Cardiac fibroblast (primary cell): ENCODE measurements at places on chromosomes 4 and X.

- peak; percentile 26 for DNase-seq
Measured at GRCh38 chrX:29231800-29232199, 644.6 kb downstream of the IL1RAPL1 start.

DNA sequence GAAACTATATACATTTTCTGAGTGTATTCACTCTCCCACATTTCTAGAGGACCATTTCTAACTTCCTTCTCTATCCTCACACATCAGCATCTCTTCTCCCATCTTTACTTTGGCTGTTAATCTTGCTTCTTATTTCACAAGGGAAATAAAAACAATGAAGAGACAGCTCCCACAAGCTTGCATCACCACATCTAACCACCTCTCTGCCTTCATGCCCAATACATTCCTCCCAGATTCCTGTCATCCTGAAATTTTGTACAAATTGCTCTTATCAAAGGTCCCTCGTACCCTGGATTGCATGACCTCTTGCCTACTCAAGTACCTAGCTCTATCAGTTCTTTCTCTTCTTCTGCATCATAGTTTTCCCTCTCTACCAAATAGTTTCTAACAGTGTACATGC lies 215.2 kb downstream of the ANTXR2 start:
- no peak for DNase-seq

DNA sequence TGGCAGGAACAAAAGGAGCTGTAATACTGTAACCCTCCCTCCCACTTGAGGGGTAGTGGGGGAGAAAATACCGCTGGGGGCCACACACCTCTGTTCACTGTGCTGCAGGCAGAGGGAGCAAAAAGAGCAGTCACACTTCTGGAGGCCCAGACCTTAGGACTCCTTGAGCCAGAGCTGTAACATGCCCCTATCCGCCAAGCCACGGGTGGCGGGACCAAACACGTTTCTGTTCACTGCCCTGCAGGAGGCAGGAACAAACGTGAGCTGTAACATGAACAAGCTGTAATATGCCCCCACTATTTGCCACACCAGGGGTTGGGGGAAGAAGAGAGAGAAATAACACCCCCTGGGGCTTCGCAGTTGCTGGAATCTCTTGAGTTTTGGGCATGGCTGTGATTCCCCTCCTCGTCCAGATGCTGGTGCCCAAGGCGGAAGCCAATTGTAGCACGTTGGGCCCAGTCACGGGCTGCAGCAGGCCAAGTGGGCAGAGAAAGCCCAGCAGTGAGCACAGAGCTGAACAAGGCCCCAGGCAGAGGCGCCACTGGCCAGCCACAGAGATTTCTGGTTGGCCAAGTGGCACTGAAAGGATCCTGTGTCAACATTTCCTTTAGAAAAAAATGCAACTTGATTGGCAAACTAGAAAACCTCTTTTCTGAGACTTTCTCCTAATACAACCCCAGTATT lies 509.7 kb downstream of the INPP4B start:
- DNase-seq = no peak

DNA sequence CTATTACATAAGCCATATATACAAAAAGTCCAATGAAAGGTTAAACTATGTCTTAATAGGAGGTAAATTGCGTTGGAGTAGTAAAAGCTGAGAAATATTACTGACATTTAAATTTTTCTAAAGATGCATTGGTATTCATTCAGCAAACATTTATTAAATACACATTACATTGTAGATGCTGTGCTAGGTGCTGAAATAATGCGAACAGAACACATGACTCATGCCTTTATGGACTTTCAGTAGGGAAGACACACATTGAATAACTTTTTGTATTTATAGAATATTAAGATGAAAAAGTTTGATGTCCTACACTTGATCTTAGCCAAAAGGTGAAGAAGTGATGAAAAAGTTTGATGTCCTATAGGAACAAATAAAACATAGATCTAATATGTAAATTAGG lies 871.1 kb upstream of the SLIT2 start:
- no peak for DNase-seq

- DNase-seq = peak; percentile 71
Measured at GRCh38 chr4:47075262-47075661, 43.9 kb downstream of the GABRB1 start.

- no peak for DNase-seq
Measured at GRCh38 chr4:140187316-140187695, 33.3 kb upstream of the MAML3 start.

DNA sequence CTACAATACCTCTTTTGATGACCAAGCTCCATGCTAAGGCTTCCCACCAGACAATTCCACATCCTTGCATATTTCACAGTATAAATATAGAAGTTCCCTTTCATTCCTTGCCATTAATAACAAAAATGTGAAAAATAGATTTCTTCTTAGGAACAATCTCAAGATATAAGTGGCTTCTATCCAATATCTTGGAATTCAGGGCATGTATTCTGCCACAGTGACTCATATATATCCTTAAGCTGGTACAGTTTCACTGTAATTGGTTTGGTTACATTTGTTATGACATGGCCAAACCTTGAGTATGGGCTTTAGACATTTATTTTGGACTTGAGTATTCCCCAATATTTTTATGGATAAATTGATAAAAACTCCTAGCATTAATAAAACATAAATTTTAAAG lies 181.7 kb upstream of the DDX53 start:
- DNase-seq = peak; percentile 15

GRCh38 chr4:36374836-36375511 lies 93.6 kb downstream of the DTHD1 start:
- DNase-seq = no peak

DNA sequence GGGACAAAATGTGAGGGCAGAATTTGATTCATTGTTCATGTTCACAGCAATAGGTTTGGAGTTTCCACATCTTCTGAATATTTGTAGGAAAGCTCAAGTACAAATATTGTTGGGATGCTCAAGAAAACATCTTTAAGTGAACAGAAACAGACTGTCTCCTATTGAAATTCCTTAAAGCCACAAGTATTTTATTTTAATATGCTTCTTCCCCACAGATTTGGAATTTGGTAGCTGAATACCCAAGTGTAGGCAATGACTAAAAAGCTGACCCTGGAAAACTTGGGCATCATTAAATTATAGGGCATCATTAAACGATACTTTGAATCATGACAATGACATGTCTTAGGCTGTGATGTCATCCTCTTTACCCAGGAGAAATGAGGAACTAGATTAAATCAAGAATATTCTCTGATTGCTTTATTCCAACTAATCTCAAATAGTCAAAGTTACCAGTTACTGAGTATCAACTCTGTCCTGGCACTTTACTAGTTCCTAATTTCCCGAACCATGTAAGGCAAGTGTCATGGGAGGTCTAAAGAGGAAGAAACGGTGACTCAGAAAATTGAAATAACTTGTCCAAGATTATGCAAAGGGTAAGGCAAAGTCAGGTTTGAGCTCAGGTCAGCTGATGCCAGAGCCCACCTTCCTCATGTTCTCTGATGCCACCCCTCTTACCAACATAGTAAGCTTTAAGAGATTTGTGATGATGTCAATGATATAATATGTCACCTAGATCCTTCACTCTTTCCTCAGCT lies 223.1 kb upstream of the LEF1 start:
- DNase-seq = no peak

GRCh38 chrX:42821803-42822443 lies 44.0 kb upstream of the PPP1R2C start:
- DNase-seq = peak; percentile 10

GRCh38 chr4:160956875-160957274 lies 1206.9 kb downstream of the FSTL5 start:
- no peak for DNase-seq

GRCh38 chr4:752196-752861 lies 46.7 kb downstream of the PCGF3 start:
- no peak for DNase-seq

DNA sequence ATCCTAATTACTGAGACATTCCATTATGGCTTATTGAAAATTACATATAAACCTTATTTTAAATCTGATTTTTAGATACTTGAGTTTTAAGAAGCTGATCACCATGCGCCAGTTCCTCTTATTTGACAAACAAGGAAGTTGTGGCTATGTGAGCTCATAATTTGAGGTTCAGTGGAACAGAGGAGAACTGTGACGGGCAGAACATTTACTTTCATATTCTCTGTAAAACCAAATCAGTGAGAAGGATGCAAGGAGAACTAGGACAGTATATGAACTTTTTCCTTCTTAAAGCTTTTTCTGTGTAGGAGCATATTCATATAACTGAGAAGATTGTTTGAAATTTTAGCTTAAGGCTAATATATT lies 25.3 kb downstream of the STIM2 start:
- DNase-seq = no peak

DNA sequence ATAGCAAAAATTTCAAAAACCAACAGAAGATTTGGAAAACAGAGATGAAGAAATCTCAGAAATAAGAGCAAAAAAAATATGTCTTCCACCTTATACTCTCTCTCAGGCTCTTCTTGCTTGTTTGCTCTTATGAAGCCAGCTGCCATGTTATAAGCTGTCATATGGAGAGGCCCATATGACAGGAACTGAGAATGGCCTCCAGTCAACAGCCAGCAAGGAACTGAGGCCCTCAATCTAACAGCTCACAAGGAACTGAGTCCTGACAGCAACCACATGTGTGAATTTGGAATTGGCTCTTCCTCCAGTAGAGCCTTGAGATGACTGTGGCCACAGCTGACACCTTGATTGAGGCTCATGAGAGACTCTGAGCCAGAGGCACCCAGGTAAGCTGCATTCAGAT lies 51.3 kb upstream of the MAOA start:
- no peak for DNase-seq

DNA sequence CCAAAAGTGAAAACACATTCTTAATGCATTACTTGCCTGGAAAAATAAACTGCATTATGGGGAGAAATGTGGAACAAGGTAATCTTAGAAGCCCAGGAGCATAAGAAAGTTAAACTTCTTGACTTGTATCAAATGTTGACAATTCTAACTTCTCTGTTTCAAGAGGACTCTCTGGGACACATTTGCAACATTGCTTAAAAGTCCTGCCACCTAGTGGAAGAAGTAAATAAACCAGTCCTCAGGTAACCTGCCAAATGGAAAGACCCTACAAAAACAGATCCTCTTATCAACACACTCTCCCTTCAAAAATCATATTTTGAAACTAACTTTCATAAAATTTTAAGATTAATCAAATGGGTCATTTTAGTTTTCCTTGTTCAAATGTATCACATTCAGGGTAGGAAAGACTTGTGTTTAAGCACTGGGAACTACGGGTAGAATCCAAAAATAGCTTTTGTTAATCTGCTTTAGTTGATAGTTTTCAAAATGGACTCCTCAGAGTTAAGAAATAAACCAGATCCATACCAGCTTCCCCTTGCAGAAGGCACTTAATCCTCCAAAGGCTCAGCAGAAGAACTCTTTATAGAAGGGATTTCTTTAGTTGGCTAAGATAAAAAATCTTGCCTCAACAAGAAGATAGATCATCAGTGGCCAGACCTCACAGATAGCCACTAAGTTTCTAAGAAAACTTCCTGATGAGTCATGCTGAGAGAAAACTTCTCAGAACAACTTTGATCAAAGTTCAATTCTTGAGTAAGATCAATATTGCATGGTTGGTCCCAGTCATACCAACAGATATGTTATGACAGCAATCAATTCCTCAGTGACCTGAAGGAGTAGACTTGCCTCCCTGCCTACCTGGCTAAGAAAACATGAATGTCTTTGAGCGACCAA lies 141.7 kb downstream of the HHIP start:
- peak; percentile 72 for DNase-seq

GRCh38 chr4:96375367-96375766 lies 535.5 kb downstream of the PDHA2 start:
- peak; percentile 1 for DNase-seq

DNA sequence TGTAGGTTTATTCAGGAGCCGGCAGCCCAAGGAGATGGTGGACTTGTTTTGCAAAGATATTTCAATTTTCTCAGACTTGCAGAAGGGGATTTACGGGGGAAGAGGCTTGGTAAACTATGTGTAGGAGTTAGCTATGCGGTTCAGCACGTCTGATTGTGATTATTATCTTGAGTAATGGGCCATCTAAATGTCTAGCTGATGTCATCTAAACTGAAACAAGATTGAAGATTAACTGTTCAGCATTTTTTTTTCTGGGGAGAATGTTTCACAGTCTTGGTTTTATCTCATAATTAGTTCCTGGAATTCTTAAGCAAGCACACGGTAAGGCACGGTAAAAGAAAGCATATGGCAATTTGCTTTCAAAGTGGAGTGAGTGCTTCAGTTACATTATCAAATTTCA lies 207.3 kb upstream of the CXorf51B start:
- no peak for DNase-seq

DNA sequence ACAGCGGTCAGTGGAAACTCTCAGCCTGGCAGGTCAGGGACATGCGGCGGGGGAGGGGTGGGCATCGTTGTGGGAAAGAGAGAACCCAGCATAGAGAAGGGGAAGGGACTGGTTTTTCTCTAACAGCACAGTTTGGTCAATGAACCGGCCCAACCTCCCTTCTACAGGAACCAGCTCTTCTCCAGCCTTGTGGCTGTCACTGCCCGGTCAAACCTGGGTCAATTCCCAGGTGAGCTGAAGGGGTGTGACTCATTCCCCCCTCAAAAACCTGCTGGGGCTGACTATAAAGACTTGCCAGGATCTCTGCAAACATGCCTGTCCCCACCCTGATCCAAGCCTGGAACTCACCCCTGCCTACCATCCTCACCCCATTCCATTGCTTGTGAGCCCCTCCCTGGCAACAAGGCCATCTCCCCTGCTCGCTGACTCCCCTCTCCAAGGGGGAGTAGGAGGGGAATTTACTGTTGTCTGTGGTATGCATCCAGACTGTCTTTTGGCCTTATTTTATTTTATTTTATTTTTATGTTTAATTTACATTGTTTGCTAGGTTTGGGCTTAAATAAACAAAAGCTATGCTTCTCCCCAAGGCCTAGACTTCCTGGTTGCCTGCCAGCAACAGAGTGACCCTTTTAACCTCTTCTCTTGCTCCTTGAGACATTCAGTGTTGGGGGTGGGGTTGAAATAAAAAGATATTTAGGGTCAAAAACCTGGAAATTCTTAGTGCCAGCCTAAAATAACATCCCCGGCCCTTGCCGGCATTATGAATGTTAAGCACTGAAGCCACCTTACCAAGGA lies 49.6 kb downstream of the TSC22D3 start:
- no peak for DNase-seq

DNA sequence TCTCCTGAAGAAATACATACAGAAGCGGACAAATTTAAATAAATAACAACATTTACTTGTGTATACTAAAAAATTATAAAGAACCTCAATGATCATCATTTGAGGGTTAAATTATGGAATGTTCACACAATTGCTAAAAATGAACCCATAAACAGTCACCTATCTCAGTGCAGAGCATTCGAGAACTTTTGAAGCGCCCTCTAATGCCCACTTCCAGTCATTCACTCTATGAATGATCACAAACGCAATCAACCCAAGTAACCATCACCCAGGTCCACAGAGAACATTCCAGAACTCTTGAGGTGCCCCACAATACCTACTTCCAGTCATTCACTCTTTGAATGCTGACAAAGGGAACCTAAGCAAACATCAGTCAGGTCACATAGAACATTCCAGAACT lies 103.5 kb upstream of the PLAC1 start:
- DNase-seq = peak; percentile 40

DNA sequence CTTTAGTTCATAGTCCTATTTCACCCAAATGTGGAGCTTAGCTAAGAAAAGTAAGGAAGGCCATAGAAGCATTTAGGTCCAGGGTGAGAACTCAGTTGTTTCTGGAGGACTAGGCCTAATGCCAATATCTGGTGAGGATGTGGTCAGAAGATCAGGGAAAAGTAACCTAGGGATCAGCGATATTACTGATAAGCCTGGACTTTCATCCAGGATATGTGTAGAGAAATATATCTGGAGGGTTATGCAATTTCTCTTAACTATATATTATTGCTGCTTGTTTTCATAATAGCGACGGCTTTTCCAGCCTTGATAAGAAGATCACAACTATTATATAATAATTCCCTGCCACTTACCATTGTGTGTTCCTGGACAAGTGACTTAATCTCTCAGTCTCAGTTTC lies 81.1 kb downstream of the FRAS1 start:
- DNase-seq = no peak

- peak; percentile 41 for DNase-seq
Measured at GRCh38 chr4:71559957-71560571, 221.2 kb downstream of the SLC4A4 start.
